Umbilical cord (tissue), 2 donors: ENCODE measurements at places on chromosomes 5 and 9.

DNA sequence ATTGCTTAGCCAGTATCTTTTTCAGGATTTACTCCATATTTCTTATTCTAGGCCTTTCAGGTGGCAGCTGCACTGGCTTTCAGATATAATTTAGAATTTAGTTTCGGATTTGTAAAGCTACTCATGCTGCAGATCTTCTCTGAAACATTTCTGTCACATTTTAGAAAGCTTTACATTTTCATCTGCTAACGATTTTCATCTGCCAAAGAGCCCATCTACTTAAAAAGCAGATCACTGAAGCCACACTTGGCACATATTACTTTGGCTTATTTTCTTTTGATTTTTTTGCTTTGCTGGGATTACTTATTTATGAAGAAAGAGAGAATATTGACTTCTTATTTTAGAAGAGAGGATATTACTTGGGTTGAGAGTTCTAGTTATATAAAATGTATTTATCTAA lies 98.2 kb downstream of the GHR start:
- no peak for DNase-seq

DNA sequence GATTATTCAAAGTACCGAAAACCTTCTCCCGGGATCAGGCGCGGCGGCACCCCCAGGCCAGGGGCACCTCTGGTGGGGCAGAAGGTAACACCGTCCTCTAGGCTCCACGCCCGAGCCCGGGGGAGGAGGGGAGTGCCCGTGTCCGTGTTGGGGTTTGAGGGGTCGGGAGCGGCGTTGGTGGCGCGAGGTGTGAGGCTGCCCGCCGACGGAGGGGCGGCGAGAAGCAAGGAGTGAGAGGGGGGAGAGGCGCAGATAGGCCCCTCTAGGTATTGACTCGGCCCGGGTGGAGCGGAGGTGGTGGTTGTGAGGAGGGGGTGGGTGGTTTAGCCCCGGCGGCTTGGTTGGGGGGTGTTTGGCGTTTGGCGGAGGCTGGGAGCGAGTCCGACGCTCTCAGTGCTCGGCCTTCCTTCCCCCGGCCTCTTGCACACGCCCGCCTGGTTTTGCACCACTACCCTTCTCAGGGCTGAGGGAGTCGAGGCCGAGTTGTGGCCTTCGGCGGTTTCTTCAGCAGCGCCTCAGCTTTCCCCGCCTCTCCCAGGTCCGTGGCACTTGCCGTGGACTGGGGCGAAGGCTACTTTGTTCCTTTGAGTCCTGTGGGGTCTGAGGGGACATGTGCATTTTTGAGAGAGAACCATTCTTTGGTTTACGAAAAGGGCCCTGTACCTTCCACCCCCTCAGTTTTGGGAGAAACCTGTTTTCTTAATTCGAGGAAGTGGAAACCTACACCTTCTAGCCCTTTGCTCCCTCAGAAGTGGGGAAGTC lies 450 bp downstream of the GPBP1 start:
- peak; percentile 40 for DNase-seq

DNA sequence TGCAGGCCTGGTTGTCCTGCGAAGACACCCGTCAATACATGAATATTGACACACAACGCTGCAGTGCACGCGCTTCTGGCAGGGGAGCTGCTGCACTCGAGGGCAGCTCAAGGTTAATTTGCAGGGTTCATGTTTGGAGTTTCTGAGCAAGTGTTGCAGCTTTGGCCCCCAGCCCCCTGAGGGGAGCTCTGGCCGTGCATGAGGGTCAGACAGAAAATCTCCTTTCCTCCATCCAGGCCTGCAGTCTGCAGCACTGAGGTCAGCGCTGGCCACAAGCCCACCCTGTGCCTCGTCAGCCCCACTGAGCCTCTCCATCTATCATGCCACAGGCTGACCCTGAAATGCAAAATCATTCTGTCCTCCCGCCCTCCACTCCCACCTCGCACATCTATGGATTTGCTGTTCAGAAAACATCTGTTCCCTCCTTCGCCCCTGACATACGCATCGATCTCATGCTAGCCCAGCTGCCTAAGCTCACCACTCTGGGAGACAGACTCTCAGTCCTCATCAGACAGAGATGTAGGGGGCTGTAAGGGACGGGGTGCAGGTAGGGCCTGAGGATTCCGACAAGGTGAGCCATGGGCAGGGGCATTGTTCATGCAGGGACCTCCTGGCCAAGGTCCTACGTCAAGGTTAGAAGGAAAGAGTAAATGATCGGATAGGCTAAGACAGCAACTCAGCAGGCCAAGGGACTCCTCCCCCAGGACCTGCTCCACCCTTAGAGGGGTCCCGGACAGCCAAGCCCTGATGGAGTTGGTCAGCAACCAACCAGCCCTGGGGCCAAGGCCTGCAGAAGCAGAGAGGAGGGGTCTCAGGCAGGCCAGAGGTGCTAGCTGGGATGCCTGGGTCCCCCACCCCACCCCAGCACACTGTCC lies 125.1 kb downstream of the KCNIP1 start:
- no peak for DNase-seq

- DNase-seq = no peak
Measured at GRCh38 chr5:78661691-78662090, 13.1 kb upstream of the LHFPL2 start.

- DNase-seq = peak; percentile 49
Measured at GRCh38 chr9:134236001-134236421, 71.6 kb upstream of the RNU6ATAC start.

DNA sequence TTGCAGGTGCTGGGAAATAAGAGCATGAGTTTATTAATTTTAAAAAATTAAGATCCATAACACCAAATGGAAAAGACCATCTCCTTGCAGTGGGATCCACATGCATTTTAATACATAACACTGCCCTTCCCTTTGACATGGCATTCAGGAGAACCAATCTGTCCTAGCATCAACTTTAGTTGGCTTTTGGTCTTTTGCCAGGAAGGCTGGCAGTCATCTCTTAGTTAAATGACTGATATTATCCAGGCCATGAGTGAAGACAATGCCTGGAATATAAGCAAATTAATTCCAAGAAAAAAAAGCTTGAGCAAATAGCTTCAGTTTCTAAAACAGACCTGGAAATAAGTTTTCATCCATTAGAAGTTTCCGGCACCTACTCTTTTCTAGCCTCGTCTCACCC lies 55.1 kb upstream of the OTULINL start:
- no peak for DNase-seq

DNA sequence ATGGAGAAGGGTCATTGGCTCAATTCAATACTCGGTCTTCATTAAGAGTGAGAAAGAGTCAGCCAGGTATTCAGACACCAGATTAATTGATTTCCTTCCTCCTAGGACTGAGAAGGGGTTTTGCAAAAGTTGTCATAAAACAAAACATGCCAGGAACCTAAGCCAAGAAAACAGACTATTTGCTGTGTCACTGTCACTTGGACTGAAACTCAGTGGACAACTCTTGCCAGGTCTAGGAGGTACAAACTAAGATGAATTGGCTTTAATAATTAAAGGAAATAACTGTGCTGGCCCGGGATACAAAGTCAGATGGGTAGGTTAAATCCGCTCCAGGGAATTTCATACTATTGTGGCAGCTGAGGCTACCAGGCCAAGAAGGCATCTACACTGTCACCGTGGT lies 71.1 kb upstream of the TBC1D9B start:
- DNase-seq = no peak

DNA sequence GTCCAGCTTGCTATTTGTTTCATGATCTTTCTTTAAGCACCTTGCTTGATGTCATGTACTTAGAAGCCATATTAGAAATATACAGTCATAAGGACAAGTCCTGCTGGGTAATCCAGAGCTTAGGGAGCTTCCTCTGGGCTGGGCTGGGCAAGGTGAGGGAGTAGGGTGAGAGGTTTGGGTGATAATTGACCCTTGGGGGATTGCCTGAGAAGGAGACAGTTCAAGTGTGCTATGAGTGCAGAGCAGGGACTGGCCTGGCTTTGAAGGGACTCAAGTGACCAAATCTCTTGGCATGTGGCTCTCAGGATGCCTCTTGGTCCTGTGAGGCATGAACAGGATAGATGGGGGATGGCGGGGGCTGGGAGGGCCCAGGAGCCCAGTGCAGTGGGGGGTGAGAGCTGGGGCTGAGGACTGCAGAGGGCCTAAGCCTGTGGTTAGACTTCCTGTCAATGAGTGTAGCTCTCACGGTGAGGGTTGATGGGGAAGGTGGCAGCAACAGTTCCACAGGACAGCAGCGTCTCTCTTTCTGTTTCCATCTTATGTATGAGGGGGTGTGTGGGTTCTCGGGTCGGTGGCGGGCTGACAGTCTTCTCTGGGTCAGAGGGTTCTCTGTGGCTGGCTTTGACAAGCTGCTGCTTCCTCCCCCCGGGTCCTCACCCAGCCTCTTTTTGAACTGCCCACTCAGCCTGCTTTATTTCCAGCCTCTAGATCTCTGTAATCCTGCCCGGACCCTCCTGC lies 53.5 kb downstream of the RGS3 start:
- DNase-seq = no peak

GRCh38 chr9:98881836-98882568 lies 61.7 kb upstream of the COL15A1 start:
- no peak for DNase-seq

GRCh38 chr5:7717691-7718090 lies 133.2 kb downstream of the CFAP90 start:
- DNase-seq = no peak

DNA sequence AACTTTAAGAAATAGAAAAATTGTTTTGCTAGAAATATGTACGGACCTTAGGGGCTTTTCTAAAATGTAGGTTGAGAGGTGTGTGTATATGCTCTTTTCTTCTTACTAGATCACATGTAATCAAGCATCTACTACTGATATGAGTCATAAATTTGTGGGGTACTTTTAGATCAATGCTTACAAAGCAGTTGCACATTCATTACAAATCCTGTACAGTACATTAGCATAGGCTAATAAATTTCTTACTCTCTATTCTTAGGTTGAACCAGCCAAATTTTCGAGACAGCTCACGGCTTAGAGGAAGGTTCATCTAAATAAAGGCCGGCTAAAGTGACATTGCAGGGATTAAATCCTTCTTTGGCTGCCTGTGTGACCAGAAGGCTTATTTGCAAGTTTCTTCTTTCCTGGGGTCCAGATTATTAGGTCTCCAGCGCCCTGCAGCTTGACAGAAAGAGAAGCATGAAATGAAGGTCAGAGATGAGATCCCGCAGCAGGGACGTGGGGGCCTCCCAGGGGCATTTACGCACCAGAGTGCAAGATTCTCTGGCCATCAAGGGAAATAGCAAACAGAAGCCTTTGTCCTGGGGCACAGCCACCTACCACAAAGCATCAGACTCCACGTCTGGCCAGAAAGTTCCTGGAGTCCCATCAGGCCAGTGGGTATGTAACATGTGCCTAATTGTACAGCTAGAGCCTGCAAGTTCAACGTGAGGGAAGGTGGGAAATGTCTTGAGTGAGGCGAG lies 53.0 kb downstream of the NIM1K start:
- DNase-seq = no peak

DNA sequence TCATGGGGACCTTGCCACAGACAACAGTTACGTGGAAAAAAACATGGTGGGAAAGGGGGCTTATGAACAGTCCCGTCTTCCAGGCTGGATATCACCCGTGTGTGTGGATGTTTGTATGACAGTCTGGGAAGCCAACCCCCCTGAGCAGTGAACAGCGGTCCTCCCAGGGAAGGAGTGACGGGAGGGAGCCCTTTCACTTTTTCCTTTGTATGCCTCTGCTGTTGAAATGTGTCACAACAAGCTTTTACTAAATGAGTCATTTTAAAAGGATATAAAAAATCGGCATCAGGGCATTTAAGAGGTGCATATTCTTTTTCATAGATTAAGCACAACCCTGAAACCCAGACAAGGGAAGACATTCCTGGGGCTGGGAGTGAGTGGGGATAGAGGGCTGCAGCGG lies 5.1 kb downstream of the MYMK start:
- no peak for DNase-seq

- DNase-seq = no peak
Measured at GRCh38 chr5:9122528-9122927, 423.3 kb downstream of the SEMA5A start.

DNA sequence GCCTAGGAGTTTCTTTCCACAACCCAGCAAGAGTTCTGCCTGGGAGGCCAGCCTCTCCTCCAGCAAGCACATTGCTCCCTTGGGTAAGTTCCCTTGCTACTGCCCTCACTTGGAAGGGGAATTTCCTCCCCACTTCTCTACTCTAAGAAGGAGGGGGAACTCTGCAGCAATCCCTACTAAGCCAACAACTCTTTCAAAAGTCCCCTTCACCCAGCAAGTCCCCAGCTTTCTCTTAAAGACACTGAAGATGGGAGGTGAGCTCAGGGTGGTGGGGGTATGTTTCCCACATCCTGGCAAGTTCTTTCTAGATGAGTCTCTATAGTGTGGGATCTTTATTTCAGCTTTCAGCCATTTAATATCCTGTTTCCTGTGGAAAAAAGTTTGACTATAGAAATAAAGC lies 49.0 kb downstream of the PDE8B start:
- no peak for DNase-seq

- DNase-seq = peak; percentile 98
Measured at GRCh38 chr9:128892221-128892921, 10.4 kb downstream of the LRRC8A start.

DNA sequence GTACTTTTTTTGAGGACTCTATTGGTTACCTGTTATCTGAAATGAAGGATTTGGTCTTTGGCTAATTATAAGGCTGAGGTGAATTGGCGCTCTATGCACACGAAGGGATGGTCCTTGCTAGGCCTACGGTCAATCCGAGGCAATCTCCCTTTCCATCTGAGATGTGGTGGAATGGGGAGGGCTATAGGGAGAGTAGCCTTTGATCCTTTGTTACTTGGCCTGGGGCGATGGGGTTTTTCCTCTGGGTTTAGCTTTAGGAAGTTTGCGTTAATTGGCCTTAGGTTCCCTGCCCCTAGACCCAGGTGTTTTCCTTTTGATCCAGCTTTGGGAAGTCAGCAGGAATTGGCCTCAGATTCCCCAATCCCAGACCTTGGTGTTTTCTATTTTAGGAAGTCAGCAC lies 102.1 kb upstream of the C9orf72 start:
- DNase-seq = no peak

DNA sequence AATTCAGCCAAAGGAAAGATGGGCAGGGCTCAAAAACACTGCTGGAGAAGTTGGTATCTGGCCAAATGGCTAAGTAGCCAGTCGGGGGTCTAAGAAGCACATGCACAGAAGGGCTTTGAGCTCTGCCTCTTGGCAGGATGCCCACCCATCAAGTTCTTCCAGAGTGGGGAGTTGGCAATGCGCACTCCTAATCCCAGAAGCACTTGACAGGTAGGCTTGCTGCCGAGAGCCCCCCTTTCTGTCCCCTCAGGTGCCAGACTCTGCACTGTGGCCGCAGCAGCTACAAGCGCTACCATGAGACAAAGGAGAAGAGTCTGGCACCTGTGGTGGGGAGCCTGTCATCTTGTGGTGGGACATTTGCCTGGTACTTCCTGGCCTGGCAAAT lies 252.9 kb upstream of the SLC24A2 start:
- DNase-seq = no peak

GRCh38 chr5:1144638-1145396 lies 33.0 kb upstream of the SLC12A7 start:
- DNase-seq = no peak

DNA sequence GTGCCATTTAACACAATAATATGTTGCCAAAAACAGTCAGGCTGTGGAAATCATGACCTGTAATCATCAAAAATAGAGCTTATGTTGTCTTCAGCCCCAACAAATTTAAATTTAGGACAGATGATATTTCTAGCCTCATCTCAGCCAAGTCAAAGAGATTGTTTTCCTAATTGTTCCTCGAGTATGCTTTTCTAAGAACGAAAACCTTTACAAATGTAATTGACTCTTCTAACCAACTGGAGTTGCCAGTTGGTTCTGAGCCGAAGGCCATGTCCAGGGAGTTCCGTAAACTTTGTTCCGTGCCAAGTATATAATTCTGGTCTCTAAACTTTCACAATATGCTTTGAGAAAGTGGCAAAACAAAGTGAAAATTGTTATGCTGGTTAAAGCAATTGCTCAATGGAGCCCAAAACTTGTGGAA lies 160.8 kb downstream of the CEMIP2 start:
- no peak for DNase-seq

GRCh38 chr9:87883990-87884389 lies 1.3 kb downstream of the SPATA31E1 start:
- DNase-seq = no peak
